ENCODE measurements at places on chromosomes 4 and X.

GRCh38 chr4:141254326-141254725 lies 33.6 kb downstream of the ZNF330 start:
- DNase-seq = no peak

DNA sequence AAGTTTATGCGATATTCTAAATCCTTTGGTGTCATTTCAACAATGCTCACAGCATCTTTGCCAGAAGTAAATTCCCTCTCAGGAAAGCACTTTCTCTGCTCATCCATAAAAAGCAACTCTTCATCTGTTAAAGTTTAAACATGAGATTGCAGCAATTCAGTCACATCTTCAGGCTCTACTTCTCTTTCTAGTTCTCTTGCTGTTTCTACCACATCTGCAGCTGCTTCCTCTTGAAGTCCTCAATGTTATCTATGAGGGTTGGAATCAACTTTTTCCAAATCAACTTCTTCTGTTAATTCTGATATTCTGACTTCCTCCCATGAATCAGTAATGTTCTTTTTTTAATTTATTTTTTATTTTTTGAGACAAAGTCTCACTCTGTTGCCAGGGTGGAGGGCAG lies 100.9 kb downstream of the LCORL start:
- DNase-seq = no peak

- DNase-seq = no peak
Observed at GRCh38 chrX:68433981-68434299, 645 bp upstream of the OPHN1 start.

DNA sequence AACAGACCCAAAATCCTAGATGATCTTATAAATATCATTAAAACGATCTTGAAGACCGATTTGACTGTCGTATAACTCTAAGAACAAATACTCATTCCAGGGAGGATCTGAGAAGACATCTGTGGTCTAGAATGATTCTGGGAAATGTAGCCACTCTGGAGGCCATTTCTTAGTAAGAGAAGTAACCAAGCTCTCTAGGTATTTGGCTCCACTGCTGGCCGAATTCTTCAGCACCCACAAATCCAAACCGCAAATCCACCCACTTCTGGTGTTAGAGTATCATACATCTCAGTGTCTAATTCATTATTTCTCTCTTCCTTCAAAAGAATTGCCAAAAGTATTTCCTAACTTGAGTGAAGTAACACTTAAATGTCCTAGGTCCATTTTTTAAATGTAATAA lies 23.9 kb downstream of the KLHL5 start:
- no peak for DNase-seq

DNA sequence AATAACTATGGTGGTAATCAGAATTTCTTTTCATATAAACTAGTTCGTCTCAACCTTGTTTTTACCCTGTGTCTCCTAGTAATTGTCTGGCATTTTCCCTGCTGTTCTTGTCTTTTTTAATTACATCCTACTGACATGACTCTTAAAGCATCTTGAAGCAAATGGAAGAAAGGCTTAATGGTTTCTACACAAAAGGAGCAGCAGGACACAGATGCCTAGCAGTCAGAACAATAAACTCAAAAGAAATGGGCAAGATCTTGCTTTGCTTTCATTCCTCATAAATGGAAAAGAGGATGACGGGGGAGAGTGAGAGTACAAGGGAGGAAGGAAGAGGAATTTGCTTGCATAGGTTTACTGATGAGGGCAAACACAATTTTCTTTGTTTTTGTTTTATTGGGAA lies 293.2 kb upstream of the EMCN start:
- DNase-seq = peak; percentile 64

DNA sequence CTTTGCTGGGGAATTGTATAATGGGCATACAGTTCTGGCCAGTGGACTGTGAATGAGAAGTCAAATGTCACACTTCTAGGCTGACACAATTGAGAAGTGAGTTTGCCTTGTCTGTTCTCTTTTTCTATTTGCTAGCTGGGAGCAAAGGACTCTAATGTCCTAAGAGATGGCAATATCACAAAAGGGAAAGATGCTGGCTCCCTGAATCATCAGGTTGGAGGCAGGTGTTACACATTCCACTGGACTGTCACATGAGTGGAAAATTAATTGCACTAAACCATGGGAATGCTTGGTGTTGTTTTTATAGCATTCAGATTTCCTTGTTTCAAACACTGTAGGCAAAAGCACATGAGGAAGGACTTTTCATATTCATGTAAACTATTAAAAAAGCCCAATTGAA lies 388.3 kb downstream of the ADAM29 start:
- no peak for DNase-seq

GRCh38 chr4:7887436-7887835 lies 52.2 kb downstream of the AFAP1 start:
- no peak for DNase-seq

- no peak for DNase-seq
Observed at GRCh38 chrX:10797466-10797865, 177.1 kb upstream of the MID1 start.

DNA sequence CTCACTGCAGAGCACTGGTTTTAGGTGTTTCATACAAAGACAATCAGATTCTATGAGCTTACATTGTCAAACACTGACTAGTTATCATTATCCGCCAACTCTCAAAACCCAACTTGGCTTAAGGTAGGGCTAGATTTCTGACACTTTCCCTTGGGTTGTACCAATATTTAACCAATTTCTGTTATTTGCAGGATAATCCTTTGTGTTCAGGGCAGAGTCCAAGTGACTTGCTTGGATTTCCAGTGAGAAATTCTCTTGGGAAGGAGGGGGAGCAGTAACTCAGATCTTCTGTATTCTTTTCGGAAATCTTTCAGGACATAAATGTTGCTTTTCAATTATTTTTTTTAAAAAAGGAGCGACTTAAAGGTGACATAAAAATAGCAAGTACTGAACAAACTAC lies 23.1 kb downstream of the DGKK start:
- no peak for DNase-seq

DNA sequence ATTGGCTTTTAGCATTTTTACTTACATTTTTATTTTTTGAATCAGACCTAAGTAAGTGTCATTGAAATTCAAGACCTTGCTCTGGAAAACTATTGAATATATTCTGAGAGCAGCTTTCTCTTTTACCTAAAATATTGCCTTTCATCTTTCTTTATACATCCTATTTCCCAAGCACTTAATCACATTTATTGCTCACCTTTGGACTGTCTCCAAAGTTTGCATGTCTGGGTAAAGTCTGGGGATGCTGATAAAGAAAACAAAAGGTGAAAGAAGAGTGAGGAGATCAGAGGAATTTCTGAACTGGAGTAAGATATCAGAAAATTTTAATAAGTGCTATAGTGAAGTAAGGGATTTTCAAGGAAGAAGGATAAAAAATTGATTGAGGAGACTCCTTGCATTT lies 308.5 kb upstream of the AADAT start:
- DNase-seq = no peak

DNA sequence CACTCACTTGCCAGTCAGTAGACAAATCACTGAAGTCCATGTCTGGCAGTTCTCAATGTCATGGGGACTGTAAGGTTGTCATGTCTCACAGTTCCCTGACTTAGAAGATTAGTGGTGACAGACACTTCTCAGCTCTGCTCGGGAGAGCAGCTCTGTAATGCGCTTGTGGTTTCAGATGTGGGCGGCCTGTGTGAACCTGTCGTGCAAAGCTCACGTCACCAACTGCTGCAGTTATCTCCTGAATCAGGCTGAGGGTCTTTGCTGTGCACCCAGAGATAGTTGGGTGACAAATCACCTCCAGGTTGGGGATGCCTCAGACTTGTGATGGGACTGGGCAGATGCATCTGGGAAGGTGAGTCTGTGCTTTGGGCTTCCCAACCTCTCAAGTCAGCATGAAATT lies at the start of gene IL9R:
TSS of gene IL9R (plus strand) at position 261 of the 400 bp plus-strand sequence. CDS start at position 325, 64 bp downstream.
- no peak for DNase-seq

GRCh38 chrX:13821738-13822137 lies 4.8 kb upstream of the GPM6B start:
- no peak for DNase-seq

DNA sequence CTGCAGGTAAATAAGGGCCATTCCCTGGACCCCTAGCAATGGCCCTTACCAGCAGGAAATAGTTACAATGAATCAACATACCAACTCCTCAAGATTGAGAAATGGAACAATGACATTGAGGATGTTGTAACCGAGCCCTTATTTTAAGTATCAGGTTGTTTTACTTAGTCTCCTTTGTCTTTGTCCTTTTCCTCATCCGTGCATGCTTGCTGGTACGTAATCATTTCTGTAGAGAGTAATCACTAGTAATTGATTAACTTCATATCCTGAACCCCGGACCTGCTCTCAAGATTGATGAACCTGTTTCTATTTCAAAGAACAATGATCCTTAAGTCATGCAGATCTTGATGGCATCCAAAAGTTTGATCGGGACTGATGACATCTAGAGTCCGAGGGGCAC lies 98.6 kb upstream of the LANCL3 start:
- DNase-seq = no peak

- no peak for DNase-seq
Observed at GRCh38 chr4:65391814-65392213, 278.5 kb downstream of the EPHA5 start.
